ENCODE measurements at places on chromosomes 6 and 20.

DNA sequence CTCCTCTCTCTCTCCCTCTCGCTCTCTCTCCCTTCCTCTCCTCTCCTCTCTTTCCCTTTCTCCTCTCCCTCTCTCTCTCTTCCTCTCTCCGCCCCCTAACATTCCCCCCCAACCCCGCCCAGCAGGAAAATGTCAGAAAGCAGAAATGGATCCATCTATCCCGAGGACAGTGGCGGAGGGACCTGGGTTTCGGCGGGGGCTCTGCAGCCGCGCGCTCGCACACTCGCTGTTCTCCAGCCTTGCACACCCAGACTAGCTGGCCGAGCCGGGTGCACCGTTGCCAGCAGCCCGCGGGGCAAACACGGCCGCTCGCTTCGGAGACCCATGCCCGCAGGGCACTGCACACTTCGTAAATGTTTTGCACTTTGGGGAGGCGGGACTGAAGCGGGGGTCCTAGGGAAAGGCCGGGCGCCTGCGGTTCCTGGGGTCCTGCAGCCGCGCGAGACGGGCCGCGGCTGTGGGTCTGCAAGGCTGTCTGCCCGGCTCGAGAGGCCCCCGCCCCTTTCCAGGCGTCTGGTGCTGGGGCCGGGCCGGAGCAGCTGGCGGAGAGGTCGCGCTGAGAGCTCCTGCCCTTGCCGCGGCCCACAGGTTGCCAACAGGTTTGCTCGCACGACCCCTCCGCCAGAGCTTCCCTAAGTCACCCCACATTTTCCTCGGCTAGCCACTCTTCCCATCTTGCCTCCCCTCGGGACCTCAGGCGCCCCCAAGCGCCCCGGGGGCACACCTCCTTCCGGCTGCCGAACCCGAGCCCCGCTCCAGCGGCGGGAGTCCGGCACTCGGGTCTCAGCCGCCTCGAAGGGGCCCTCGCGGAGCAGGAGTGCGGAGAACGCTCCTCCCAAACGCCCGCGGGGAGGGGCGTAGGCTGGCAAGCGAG lies 818 bp upstream of the MDGA1 start:
- peak; percentile 40 for DNase-seq

GRCh38 chr20:54268941-54269340 lies 61.1 kb downstream of the PFDN4 start:
- DNase-seq, result no peak

DNA sequence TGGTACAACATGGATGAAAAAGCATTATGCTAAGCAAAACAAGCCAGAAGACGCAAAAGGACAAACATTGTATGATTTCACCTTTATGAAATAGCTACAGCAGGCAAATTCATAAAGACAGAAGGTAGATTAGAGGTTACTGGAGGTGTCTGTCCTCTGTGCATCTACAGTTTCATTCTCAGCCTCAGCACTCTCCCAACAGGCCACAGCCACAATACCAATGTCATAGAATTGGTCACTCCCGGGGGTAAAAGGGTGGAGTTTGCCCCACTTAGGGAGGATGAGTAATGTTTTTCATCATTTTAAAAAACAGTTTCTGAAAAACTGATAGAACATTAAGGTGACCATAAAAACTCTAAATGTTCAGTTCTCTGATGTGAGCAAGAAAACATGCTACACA lies 17.2 kb upstream of the TMX4 start:
- DNase-seq, result no peak

GRCh38 chr20:19074828-19075516 lies 137.5 kb upstream of the SLC24A3 start:
- no peak for DNase-seq

GRCh38 chr6:162203287-162203686 lies 524.3 kb downstream of the PRKN start:
- no peak for DNase-seq
